Occipital lobe (tissue), 3 donors: ENCODE measurements at places on chromosomes 6 and 20.

GRCh38 chr6:37516920-37517405 is 17.3 kb upstream of the CCDC167 start:
- no peak for DNase-seq

- no peak for DNase-seq
Observed at GRCh38 chr6:39074486-39074885, 25.9 kb downstream of the GLP1R start.

GRCh38 chr20:16606468-16607070 is 33.3 kb upstream of the KIF16B start:
- DNase-seq = no peak

DNA sequence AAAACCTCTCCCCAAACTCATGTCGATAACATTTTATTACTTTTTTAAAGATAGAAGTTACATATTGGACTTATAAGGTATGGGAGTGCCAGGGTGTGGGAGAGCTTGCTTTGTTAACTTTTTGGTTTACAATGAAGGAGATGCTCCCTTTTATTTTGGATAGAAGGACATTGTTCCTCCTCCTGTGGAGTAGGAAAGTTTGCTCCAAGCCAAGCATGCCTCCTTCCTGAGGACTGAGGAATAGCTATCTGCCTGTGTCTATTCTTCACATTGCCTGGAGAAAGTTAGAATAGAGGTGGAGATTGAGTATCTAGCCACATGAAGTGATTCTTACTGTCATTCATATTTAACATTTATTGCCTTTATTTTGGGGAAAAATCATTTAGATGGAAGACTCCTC is 71.9 kb downstream of the EYA4 start:
- no peak for DNase-seq

- DNase-seq = no peak
Observed at GRCh38 chr6:136440203-136440602, 110.0 kb downstream of the MAP7 start.

- DNase-seq = no peak
Observed at GRCh38 chr6:2378046-2378657, 132.7 kb upstream of the GMDS start.
